ENCODE measurements at places on chromosomes 1 and 21.

GRCh38 chr1:10286244-10286643 lies 75.9 kb downstream of the KIF1B start:
- DNase-seq, result no peak

GRCh38 chr1:47508702-47509431 lies 71.0 kb downstream of the FOXD2 start:
- DNase-seq, result no peak

DNA sequence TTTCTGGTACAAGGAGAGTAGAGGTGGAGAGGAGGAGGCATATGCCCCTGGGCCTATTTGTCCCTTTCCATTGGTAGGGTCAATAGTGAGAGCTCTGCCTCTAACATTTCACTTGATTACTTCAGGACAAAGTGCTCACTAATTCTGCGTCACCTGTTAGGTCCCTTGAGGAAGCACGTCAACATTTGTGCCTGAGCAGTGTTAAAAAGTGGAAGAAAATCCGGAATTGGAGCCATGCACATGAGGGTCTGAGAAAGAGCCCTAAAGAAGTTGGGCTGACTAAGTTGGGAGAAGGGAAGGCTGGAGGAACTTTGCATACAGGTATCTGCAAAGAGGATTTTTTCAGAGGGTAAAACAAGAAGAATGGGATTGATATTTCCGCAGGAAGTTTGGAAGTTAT lies 1.9 kb downstream of the SLC25A44 start:
- DNase-seq, result no peak

- DNase-seq, result no peak
Measured at GRCh38 chr21:14075346-14076142, 135.2 kb downstream of the LIPI start.

GRCh38 chr1:12416101-12416500 lies 186.3 kb downstream of the VPS13D start:
- DNase-seq, result no peak

DNA sequence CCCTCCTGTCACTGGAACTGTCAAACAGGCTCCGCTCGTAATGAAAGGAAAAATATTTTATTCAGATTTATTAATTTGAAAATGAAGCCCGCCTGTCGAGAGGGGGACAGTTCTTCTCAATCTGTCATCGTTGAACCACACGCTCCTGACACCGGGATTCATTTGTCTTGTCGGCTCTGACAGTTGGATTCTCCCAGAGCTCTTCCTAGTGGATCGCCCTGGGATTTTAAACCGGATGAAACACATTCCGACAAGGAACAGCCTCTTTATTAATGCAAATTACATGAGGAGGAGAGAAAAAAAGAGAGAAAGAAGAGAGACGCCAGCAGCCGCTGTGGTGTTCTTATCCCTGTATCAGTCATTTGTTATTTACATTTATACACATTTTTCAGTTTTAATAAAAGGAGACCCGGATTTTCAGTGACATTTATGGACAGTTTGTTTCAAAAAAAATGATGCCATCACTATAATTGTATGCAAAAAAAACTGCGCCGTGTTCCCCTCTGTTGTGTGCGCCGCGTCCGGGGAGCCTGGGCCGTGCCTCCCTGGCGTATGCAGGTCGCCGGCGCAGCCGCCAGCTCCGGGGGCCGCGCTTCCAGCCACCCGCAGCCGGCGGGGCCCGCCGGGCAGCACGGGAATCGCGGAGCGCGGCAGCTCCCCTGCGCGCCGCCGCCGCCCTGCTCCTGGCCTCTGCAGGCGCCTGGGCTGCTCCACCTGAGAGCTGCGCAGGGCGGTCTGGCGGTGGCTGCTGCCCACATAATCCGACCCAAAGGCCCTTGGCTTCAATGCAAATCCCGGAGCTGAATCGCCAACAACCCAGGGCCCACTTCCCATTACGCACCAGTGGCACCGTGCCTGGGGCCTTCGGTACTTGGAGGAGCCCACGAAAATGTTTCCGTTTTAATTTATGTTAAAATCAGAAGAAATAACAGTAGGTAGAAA lies 237.9 kb upstream of the PBX1 start:
- no peak for DNase-seq

DNA sequence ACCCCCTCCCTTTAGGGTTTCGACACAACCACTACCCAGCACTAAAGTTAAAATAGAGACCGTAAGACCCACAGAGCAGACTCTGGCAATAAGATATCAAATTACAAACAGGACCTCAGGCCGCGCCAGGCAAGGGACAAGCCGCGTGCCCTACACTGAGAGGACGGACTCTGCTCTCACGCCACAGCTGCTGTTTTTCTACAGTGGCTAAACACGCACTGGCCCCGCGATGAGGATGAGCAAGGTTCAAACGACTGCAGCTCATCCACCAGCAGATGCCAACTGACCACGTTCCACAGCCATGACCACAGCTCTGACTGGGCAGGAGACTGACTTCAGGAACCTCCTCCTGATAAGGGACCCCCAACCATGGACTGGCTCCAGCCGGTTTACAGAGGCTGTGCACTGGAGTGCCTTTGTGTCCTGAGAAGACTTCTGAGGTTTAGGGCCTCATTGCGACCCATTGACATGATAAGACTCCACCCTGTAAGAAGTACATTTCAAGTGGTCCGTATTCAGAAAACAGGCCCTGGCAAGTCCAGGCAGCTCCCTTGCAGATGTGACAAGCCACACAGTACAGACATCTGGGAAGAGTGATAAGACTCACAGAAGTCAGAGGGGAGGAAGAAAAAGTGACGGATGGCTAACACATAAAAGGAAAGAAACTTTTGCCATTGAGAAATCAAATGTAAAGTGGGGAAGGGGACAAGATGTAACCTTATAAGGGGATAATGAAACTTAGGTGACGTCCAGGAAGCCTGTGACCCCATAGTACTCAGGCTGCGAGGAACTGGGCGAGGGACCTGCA lies 1.5 kb upstream of the KRTAP10-6 start:
- DNase-seq, result no peak

DNA sequence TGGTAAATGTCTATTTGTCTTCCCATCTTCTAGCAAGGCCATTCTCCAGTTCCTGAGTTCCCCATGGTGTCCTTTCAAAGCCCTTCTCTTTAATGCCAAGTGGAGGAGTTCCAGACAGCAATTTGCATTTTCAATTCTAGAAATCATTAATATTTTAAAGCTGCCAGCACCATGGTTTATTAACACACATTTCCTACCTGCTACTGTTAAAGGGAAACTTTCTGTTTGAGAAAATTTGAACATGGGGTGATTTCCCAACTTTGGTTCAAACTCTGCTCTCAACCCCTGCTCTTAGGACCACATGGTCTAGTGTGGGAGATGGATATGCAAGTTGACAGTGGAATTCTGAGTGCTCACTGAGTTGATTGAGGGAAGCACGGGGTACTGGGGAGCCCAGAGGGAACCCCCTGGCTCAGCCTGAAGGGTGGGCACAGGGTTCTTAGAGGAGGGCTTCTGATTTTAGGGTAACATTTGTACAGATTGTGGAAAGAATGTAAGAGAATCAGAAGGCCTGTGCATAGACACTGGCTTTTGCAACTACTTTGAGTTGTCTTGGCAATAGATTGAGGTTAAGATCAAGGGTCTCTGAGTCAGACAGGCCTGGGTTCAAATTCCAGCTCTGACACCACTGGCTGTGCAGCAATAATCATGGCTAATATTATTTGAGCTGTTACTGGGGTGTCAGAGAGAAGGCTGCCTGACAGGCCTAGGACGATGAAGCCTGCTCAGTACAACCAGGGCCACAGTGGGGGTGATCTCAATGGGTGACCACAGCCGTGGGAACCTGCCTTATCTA lies 97.8 kb downstream of the BEND5 start:
- DNase-seq, result no peak

DNA sequence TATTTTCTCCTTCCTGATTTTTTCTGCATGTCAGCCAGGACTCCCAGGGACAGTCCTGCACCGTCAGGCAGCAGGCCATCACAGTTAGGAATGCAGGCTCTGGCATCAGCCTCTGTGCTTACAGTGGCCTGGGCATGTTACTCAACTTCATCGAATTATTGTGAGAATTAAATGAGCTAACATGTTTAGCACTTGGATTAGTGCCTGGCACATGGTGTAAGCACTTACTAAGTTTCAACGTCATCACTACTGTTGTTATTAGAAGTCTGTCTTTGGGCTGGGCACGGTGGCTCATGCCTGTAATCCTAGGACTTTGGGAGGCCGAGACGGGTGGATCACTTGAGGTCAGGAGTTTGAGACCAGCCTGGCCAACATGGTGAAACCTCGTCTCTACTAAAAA lies 45.1 kb downstream of the SCCPDH start:
- no peak for DNase-seq

GRCh38 chr1:65148548-65149350 lies 746 bp downstream of the AK4 start:
- peak; percentile 6 for DNase-seq

DNA sequence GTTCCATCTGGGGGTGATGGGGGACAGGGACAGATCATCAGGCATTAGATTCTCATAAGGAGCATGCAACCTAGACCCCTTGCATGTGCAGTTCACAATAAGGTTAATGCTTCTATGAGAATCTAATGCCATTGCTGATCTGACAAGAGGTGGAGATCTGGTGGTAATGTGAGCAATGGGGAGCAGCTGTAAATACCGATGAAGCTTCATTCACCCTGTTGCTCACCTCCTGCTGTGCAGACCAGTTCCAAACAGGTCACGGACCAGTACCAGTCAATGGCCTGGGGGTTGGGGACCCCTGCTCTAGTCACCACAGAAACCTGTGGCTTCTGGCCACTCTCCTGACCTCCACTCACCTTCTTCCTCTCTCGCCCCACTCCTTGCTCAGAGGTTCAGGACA lies 229.9 kb downstream of the PTPRU start:
- no peak for DNase-seq

DNA sequence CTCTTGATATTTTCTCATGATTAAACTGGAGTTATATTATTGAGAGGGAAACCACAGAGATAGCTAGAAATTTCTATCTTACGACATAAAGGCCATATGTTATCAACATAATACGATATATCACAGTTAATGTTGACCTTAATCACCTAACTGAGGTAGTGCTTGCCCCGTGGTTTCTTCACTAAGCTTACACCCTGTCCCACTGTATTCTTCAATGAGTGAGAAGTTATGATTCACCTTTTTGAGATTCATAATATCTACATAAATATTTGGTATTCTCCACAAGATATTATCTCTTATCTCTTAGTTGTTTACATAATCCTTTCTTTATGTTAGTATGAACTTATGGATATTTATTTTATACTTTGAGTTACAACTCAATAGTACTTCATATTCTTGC lies 1714.1 kb downstream of the BRINP3 start:
- DNase-seq, result no peak

DNA sequence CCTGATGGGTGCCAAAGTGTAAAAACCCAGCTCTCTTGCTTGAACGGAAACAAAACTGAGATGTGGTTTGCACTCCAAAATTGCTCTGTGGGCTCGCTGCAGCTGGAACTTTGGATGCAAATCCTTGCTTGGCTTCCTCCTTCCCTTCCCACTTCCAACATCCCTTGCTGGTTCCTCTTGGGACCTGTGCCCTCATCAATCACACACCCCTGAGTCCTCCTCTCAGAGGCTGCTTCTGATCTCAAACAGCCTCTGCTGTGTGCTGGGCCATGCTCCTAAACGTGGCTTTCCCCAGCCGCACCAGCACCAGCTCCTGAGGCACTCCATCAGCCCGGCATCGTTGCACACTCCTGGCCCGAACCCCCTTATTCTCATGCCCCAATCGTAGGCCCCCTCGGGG lies 124.3 kb upstream of the RAB4A start:
- DNase-seq, result no peak

DNA sequence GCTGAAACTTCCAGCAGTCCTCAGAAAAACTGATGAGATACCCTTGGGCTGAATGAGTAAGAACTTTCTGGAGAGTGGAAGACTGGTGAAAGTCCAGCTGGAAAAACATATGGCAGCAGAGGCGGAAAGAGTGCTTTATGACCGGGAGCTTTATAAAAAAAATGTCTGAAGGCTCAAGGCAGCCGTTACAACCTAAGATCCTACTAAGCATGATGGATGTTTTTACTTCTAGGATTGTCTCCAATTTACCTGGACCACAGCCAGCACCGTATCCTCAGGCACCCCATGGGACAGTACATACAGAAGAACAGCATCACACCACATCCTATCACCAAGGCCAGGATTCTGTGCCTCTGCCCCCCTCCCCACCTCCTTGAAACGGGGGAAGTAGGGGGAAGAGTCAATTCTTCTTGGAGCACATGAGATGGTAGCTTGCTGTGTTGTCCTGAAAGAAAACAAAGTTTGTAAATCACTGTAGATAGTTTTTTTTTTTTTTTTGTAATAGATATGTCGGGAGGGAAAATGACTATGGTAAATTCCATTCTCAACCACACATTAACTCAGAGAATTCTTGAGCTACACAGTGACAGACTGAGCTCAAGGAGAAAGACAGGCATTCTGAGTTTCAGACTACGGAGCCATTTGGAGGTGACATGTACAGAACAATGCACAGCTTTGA lies 11.8 kb upstream of the IRF2BP2 start:
- DNase-seq, result no peak

GRCh38 chr1:169312084-169312954 lies 55.3 kb downstream of the NME7 start:
- peak; percentile 28 for DNase-seq

- DNase-seq, result no peak
Measured at GRCh38 chr1:111736548-111737215, 2.5 kb downstream of the INKA2 start.

DNA sequence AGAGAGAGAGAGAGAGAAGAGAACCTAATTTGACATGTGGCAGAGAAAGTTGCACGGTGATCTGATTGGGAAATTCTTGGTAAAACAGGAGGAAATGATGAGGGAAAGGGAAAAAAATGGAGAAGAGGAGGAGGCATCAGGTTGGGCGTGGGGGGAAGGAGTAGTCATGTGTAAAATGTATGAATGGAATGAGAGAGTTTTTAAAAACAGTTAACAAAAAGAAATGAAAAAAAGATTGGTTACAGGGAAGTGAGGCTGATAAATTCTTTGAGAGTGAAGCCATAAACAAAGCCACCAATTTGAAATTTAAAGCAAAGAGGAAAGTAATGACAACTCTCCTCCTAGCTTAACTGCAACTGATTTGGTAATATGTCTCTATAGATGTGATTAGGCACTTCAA lies 409.2 kb downstream of the USH2A start:
- no peak for DNase-seq

- DNase-seq, result no peak
Measured at GRCh38 chr1:10539411-10540043, 64.8 kb downstream of the PEX14 start.
